Activated T-cell treated with anti-CD3 and anti-CD28 coated beads, Interleukin-2, amount 50 U/mL, for 72 hours (primary cell): ENCODE measurements at places on chromosomes 4 and X. TPM values are rescaled to one million over a fixed set of nuclear protein-coding genes. Genes with fewer than 3 reads are reported as not detected.
A peak's percentile ranks its signal among the peaks of the same experiment; 100 is the strongest.

GRCh38 chr4:8685831-8686230 lies 93.3 kb downstream of the CPZ start:
- no peak overlapping the region for H3K4me3 ChIP-seq
- peaks cover 15% of the 10 kb centered on the region for H3K27me3 ChIP-seq

- peaks cover 2% of the 10 kb centered on the region for H3K36me3 ChIP-seq
- no peak overlapping the region for H3K27ac ChIP-seq
- peaks cover 10% of the 10 kb centered on the region for H3K4me1 ChIP-seq
These were observed 99.1 kb downstream of the AFF1 start for GRCh38 chr4:87033902-87034301.

GRCh38 chrX:143633461-143634308 lies 2.2 kb downstream of the SLITRK4 start:
- peaks cover 7% of the 10 kb centered on the region for H3K36me3 ChIP-seq
- H3K27me3 ChIP-seq = peaks cover 38% of the 10 kb centered on the region
- no peak overlapping the region for H3K4me3 ChIP-seq
- no peak for DNase-seq
- H3K27ac ChIP-seq = no peak overlapping the region
- H3K4me1 ChIP-seq = peaks cover 5% of the 10 kb centered on the region

CSTF2 gene
- total RNA-seq = 33.0 TPM

DNA sequence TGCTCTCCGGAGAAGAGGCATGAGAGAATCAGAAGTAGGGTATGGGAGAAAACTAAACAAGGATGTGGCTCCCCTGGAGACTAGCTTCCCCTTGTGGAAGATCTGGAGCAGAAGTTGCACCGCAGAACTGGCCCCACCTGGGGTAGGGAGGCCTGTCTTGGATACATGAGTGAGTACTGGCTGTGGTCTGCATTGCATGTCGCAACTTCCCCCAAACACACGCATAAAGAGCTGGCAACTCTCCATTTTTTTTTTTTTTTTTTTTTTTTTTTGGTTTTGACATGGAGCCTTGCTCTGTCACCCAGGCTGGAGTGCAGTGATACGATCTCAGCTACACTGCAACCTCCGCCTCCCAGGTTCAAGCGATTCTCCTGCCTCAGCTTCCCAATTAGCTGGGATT lies 119.9 kb downstream of the EGF start:
- peaks cover 3% of the 10 kb centered on the region for H3K36me3 ChIP-seq
- H3K4me3 ChIP-seq = no peak overlapping the region
- peaks cover 61% of the 10 kb centered on the region for H3K27me3 ChIP-seq
- no peak for DNase-seq
- H3K27ac ChIP-seq = no peak overlapping the region

GRCh38 chrX:46381630-46382029 lies 163.6 kb downstream of the ZNF674 start:
- H3K27ac ChIP-seq = no peak overlapping the region
- DNase-seq = peak; percentile 8
- H3K27me3 ChIP-seq = peaks cover 29% of the 10 kb centered on the region
- H3K4me3 ChIP-seq = no peak overlapping the region
- H3K4me1 ChIP-seq = no peaks in the 10 kb centered on the region
- H3K36me3 ChIP-seq = no peaks in the 10 kb centered on the region

DNA sequence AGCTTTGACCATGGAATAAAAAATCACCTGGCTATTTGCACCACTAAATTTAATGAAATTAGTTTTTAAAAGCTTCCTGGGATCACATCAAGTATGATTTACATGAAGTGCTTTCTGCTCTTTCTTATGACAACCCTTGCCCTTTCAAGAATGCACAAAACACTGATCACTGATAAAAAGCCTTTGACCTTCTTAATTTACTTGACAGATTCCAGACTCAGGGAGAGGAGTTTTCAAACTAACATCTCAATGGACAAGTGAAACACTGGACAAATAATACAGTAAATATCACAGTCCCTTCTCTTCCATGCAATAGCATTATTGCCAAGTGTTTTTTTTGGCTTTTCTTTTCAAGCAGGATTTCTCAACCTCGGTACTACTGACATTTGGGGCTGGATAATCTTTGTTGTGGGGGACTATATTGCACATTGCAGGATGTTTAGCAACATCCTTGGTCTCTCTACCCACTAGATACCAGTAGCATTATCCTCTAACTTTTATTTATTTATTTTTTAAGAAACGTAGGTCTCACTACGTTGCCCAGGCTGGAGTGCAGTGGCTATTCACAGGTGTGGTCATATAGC lies 86.3 kb downstream of the ZNF827 start:
- H3K27ac ChIP-seq = no peak overlapping the region
- peaks cover 15% of the 10 kb centered on the region for H3K36me3 ChIP-seq
- no peaks in the 10 kb centered on the region for H3K4me1 ChIP-seq
- no peaks in the 10 kb centered on the region for H3K27me3 ChIP-seq

DNA sequence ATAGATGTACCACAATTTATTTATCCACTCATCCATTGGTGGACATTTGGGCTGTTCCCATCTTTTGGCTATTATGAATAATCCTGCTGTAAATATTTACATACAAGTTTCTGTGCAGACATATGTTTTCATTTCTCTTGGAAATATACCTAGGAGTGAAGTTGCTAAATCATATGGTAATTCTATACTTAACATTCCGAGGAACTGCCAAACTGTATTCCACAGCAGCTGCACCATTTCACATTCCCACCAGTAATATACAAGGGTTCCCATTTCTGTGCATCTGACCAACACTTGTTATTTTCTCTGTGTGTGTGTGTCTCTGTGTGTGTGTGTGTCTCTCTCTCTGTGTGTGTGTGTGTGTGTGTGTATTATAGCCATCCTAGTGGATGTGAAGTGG lies 15.4 kb upstream of the DOCK11 start:
- no peaks in the 10 kb centered on the region for H3K27me3 ChIP-seq
- no peak overlapping the region for H3K4me3 ChIP-seq
- no peaks in the 10 kb centered on the region for H3K4me1 ChIP-seq
- DNase-seq = no peak

GRCh38 chrX:53440621-53441517 lies 6.7 kb upstream of the HSD17B10 start:
- no peak overlapping the region for H3K27ac ChIP-seq
- H3K27me3 ChIP-seq = peaks cover 22% of the 10 kb centered on the region
- peaks cover 39% of the 10 kb centered on the region for H3K4me1 ChIP-seq
- H3K36me3 ChIP-seq = no peaks in the 10 kb centered on the region

F9 gene
- not detected for total RNA-seq

CLGN gene
- 0.17 TPM for total RNA-seq

GRCh38 chrX:27968352-27968751 lies 12.9 kb downstream of the DCAF8L1 start:
- no peaks in the 10 kb centered on the region for H3K36me3 ChIP-seq
- no peak for DNase-seq
- H3K4me3 ChIP-seq = no peak overlapping the region
- peaks cover 4% of the 10 kb centered on the region for H3K27me3 ChIP-seq
- H3K27ac ChIP-seq = no peak overlapping the region

DAPP1 gene
- total RNA-seq = 40.7 TPM

SSX3 gene
- total RNA-seq = not detected

GRCh38 chr4:102008711-102009110 lies 218.2 kb downstream of the BANK1 start:
- H3K4me1 ChIP-seq = peaks cover 14% of the 10 kb centered on the region
- peaks cover 18% of the 10 kb centered on the region for H3K27me3 ChIP-seq
- H3K36me3 ChIP-seq = no peaks in the 10 kb centered on the region
- H3K4me3 ChIP-seq = no peak overlapping the region

- H3K27ac ChIP-seq = no peak overlapping the region
- no peaks in the 10 kb centered on the region for H3K27me3 ChIP-seq
- H3K4me1 ChIP-seq = no peaks in the 10 kb centered on the region
- no peaks in the 10 kb centered on the region for H3K36me3 ChIP-seq
These were observed 824.0 kb downstream of the STIM2 start for GRCh38 chr4:27684610-27685011.

- DNase-seq = no peak
- peaks cover 2% of the 10 kb centered on the region for H3K36me3 ChIP-seq
- peaks cover 19% of the 10 kb centered on the region for H3K27me3 ChIP-seq
- no peak overlapping the region for H3K27ac ChIP-seq
- no peak overlapping the region for H3K4me3 ChIP-seq
These were observed 19.9 kb downstream of the VSIG4 start for GRCh38 chrX:66019974-66020373.

BMX gene
- not detected for total RNA-seq

DNA sequence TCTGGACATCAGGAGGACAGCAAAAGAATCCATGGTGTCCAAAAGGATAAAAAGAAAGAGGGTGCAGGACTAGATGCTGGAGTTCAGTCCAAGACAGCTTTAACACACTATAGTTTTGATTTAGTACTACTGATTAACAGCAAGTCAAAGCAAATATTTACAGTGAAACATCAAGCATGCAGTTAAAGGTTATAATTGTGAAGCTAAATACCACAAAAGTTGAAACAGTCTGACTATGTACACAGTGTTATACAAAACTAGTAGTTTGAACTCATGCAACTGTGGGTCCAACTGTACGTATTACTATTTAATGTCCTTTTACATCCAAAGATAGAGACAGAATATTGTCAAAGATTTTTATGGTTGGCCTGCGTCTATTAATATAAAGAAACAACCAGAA lies 57.6 kb downstream of the CHIC2 start:
- DNase-seq = no peak
- H3K4me3 ChIP-seq = no peak overlapping the region
- H3K27me3 ChIP-seq = no peaks in the 10 kb centered on the region

DNA sequence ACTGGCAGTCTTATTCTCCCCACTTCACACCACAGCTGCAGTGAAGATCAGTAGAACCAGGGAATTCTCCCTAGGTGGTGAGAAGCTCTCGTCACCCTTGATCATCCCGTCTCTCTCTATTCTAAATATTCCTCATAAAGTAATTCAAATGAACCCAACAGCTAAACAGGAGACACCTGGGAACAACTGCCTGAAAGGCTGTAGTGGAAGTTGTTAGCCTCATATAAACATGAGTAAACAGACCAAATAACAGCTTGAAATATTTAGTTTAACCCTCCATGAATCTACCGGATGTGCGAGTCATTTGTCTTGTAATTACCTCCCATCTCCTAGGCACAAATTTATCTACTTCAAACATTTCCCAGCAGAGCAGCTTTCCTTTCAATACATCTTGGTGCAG lies 30.4 kb upstream of the APELA start:
- H3K36me3 ChIP-seq = no peaks in the 10 kb centered on the region
- no peak for DNase-seq
- no peaks in the 10 kb centered on the region for H3K4me1 ChIP-seq
- no peak overlapping the region for H3K27ac ChIP-seq

GRCh38 chr4:139558235-139559088 lies 2.4 kb upstream of the SETD7 start:
- H3K27ac ChIP-seq = peak overlapping the region; percentile 45
- DNase-seq = no peak
- H3K4me1 ChIP-seq = peaks cover 59% of the 10 kb centered on the region
- peaks cover 6% of the 10 kb centered on the region for H3K36me3 ChIP-seq
- peaks cover 7% of the 10 kb centered on the region for H3K27me3 ChIP-seq

DNA sequence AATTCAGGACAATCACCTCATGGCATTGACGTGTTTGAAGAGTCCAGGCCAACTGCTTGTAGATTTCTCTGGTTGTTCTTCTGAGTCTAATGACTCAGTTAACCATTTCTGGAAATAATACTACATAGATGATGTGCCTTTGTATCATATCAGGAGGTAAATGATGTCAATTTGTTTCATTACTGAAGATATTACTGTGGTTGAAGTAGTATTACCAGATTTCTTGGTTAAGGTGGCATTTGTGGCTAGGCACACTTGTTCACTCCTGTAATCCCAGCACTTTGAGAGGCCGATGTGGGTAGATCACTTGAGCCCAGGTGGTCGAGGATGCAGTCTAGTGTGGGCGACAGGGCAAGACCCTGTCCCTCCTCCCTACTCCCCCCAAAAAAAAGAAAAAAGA lies 15.7 kb downstream of the RPL9 start:
- no peak for DNase-seq
- no peak overlapping the region for H3K4me3 ChIP-seq
- H3K36me3 ChIP-seq = no peaks in the 10 kb centered on the region
- peak overlapping the region; percentile 34 for H3K27ac ChIP-seq
- no peaks in the 10 kb centered on the region for H3K27me3 ChIP-seq
- H3K4me1 ChIP-seq = peaks cover 16% of the 10 kb centered on the region

DNA sequence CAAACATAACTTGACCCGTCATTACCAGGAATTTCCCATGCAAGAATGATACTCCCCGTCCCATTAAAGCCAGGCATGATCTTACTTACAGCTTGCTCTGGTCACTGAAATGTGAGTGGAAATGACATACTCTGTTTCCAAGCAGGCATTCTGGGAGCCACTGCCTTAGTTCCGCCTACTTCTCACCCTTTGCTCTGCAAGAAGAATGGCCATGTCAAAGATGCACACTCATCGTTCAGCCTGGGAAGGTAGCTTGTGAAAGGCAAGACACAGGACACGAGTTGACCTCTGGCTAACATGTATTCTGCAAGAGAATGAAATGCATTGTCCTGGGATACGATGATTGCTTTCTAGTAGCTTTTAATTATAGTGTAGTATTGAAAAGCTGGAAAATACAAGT lies 1144.4 kb downstream of the NLGN4X start:
- H3K4me3 ChIP-seq = no peak overlapping the region
- DNase-seq = no peak
- H3K4me1 ChIP-seq = no peaks in the 10 kb centered on the region
- no peak overlapping the region for H3K27ac ChIP-seq

HTN3 gene
- not detected for total RNA-seq

DNA sequence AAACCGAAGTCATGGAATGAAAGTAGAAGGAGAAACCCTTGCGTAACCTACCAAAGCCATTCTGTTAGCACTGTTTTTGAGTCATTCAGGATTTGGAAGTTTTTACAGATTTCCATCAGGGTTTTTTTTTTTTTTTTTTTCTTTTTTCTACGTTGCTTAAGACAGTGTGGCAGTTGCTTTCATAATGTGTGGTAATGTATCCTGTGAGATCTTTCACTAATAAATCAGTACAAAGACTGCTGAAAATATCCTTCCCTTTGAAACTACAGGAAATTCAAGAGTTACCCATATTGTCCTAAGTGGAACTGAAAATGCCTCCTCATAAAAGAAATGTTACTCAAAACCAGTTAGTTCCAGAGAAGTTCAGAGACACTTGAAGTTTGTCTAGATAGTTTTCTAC lies 137.8 kb downstream of the RAPGEF2 start:
- no peaks in the 10 kb centered on the region for H3K36me3 ChIP-seq
- peaks cover 21% of the 10 kb centered on the region for H3K4me1 ChIP-seq
- H3K4me3 ChIP-seq = no peak overlapping the region
- no peak for DNase-seq
- H3K27me3 ChIP-seq = no peaks in the 10 kb centered on the region
- H3K27ac ChIP-seq = no peak overlapping the region

CXCL11 gene
- total RNA-seq = 0.19 TPM

GRCh38 chrX:100999451-100999850 lies 29.9 kb downstream of the ARL13A start:
- H3K27ac ChIP-seq = no peak overlapping the region
- H3K4me3 ChIP-seq = no peak overlapping the region
- H3K4me1 ChIP-seq = peaks cover 17% of the 10 kb centered on the region
- no peaks in the 10 kb centered on the region for H3K36me3 ChIP-seq
- H3K27me3 ChIP-seq = no peaks in the 10 kb centered on the region

GRCh38 chr4:92551616-92552015 lies 247.8 kb downstream of the GRID2 start:
- no peak overlapping the region for H3K27ac ChIP-seq
- H3K4me3 ChIP-seq = no peak overlapping the region
- no peaks in the 10 kb centered on the region for H3K36me3 ChIP-seq
- H3K27me3 ChIP-seq = no peaks in the 10 kb centered on the region
- H3K4me1 ChIP-seq = no peaks in the 10 kb centered on the region
- DNase-seq = no peak

SLC34A2 gene
- not detected for total RNA-seq
